ENCODE measurements at places on chromosomes 1 and 21.

- peak; percentile 8 for DNase-seq
Observed at GRCh38 chr1:207495801-207496792, at the start of gene CR1. Gene CR1 (plus strand): TSS chr1:207496157. CDS start chr1:207496268, 111 bp downstream.

- DNase-seq = no peak
Observed at GRCh38 chr1:52238474-52238873, 96.6 kb downstream of the ZFYVE9 start.

- DNase-seq = no peak
Observed at GRCh38 chr21:35254006-35254764, 205.1 kb upstream of the RUNX1 start.

- DNase-seq = no peak
Observed at GRCh38 chr1:87246436-87246835, 82.2 kb upstream of the LMO4 start.

DNA sequence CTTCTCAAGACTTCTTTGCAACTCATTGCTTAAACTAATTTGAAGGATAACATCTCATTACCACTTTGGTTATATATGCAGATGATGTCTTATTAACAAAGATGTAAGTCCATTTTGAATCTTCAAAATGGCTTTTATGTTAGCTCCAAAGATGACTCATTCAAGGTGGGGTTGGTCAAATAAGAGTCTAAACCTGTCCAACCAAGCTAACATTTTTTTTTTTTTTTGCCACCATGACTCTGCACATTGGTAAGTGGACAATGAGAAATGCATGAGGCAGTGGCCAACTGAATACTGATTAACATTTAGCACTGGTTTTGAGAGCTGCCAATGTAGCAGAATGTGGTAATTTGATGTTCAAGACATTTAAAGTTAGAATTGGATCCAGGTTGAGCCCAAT lies 278 bp upstream of the KRTAP27-1 start:
- DNase-seq = no peak

DNA sequence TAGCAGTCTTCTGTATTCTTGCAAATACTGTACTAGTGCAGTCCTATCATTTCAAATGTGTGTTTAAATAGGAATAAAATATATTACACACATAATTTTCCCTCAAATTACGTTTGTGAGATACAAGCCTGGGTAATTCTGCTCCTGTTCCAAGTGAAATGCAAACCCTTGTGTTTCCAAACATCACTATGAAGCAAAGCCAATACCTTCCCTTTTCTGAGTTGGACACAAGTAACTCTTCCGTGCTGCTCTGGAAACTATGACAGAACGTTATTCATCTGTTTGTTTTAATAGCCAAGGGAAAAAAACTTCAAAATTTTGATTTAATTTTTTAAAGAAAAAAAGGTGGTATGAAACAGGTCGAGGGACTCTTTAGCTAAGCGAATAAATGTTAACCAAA lies 73.7 kb upstream of the UBE2U start:
- DNase-seq = no peak

DNA sequence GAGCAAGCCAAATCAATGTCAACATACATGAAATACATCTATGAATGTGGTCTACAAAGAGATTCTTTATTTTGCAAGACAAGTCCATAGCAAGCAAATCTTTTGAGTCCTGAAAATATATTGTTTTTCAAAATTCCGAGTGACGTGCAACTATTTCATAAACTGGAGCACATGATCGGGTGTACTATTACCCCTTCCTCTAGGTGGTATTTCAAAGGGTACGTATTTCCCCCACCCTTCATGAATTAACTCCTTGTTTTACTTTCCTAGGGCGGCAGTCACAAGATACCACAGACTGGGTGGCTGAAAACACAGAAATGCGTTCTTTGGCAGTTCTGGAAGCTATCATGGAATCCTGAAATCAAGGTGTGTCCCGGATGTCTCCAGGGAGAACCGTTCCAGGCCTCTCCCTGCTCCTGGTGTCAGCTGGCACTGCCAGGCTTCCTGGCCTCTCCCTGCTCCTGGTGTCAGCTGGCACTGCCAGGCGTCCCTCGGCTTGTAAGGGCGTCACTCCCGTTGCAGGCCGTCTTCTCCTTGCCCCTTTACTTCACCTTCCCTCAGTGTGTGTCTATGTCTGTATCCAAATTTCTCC lies 55.3 kb downstream of the RIPK4 start:
- DNase-seq = no peak

- no peak for DNase-seq
Observed at GRCh38 chr1:23719162-23719820, 24.0 kb upstream of the ELOA start.

DNA sequence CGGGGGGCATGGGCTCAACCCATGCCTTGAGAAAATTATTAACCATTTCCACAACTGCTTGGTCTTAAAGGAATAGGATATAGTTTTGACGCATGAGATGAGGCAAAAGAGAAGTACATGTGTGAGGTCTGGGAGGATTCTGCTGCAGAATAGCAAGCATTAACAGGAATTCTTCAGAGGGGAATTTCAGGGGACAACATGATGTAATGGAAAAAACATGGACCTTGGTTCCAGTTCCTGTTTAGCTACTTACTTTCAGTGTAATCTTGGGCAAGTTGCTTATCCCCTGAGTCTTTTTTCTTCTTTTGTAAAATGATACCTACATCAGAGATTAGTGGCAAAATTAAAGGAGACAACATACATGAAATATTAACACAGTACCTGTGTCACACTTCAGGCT lies 85.6 kb downstream of the PRRX1 start:
- DNase-seq = no peak

- no peak for DNase-seq
Observed at GRCh38 chr1:207825409-207825695, 73.5 kb downstream of the CD46 start.

- no peak for DNase-seq
Observed at GRCh38 chr1:230211436-230212145, 144.6 kb downstream of the GALNT2 start.

DNA sequence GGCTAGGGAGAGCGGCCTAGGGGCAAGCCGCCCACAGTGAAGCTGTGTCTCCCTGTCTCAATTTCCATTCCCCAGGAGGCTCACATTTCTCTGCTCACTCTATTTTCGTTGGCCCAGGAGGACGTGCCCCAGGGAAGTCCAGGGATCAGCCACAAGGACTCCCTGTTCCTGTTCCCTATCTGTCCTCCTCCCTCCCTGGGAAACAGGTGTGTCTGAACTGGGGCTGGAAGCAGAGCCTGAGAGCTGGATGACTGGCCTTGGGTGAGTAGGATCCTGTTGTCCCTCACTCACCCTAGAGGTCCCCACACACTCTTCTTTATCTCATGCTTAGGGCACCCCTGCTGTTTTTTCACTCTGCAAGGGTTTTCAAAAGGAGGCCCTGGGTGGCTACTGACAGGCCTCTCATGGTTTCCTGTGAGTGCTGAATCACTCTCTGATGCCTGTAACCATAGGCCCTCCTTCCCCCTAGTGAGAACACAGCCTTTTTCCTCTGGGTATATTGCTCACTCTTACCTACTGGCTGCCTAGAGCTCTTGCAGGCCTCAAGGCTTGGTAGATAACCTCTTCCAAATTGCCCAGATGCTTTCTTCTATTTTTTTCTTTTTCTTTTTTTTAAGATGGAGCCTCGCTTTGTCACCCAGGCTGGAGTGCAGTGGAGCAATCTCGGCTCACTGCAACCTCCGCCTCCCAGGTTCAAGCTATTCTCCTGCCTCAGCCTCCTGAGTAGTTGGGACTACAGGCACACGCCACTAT lies 3.3 kb upstream of the UTP11 start:
- no peak for DNase-seq

DNA sequence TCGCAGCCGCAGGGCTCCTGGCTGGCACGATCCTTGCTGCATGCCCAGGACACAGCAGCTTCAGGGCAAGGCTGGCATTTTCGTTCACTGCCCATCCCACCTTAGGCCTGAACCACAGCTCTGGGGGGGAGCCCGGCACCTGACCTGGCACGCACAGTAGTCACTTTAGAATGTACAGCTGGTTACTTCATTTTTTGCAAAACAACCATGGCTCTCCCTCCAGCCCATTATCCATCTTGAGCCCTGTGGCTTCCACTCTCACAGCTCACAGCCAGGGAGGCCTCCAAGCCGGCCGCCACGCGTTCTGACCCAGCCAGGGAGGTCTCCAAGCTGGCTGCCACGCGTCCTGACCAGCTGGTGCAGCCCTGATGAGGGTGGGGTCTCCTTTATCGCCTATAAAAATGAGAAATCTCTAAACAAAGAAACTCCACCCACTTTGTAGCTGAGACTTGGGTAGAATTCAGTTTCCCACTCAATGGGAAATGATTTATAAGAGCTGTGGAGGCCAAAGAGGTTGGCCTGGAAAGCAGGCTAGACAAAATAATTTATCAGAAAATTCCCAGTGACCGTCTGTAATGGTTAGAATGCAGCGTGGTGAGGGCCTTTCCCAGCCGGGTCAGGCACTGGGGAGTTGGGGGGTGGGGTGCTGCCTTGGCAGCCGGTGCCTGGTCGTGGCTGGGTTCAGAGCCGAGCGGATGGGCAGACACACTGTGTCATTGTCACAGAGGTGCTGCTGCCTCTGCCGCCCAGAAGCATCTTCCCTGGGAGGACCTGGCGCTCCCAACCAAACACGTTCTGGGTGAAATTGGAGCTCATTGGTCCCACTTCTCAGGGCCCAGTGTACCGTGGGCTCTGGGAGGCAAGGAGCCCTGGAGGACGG lies 54.6 kb upstream of the ACTRT2 start:
- DNase-seq = no peak

DNA sequence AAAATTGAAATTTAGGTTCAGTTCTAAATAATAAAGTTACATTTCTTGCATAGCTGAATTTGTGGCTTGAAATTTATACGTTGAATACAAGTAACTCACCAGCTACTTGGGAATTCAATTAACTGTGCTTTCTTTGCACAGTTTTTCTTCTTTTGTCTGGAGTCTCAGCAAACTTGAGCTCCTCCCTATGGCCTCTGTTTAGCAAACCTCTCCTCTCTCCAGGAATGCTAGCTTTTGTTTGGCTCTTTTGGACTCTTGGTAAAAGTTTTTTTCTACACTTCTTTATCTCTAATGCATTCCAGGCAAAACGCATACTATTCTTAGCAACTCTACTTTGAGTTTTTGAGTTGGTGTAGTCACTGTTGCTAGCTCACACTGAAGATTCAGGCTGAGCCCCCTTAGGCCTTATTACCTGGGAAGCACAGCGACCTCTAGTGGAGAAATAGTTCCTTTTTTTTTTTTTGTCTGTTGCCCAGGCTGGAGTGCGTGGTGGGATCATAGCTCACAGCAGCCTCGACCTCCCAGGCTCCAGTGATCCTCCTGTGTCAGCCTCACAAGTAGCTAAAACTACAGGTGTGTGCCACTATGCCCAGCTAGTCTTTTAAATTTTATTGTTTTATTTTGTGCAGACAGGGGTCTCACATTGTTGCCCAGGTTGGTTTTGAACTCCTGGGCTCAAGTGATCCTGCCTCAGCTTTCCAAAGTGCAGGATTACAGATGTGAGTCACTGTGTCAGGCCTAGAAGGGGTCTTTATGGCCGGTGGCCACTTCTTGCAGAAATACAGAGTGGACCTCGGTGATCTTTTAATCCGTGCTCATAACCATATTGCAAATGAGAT lies 61.7 kb downstream of the CASQ2 start:
- DNase-seq = no peak

GRCh38 chr1:18633422-18634155 lies 2.9 kb downstream of the PAX7 start:
- DNase-seq = no peak

DNA sequence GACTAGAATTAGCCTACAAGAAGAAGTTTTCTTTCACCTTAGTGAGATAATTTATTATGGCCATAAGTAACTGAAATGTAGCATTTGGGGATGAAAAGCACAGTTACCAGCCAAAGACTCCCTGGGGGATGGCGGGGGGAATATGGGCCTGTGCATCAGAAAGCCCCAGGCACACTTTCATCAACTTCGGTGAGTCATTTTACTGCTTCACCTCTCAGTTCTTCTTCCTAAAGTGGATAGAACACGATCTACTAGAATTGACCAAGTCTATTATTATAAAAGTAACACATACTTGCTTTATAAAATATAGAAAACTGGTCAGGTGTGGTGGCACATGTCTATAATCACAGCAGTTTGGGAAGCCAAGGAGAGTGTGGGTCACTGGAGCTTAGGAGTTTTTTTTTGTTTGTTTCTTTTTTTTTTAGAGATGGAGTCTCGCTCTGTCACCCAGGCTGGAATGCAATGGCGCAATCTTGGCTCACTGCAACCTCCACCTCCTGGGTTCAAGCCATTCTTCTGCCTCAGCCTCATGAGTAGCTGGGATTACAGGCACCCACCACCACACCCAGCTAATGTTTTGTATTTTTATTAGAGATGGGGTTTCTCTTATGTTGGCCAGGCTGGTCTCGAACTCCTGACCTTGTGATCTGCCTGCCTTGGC lies 141.8 kb downstream of the ZZZ3 start:
- DNase-seq = no peak

- DNase-seq = no peak
Observed at GRCh38 chr1:164610538-164611222, 51.7 kb downstream of the PBX1 start.

DNA sequence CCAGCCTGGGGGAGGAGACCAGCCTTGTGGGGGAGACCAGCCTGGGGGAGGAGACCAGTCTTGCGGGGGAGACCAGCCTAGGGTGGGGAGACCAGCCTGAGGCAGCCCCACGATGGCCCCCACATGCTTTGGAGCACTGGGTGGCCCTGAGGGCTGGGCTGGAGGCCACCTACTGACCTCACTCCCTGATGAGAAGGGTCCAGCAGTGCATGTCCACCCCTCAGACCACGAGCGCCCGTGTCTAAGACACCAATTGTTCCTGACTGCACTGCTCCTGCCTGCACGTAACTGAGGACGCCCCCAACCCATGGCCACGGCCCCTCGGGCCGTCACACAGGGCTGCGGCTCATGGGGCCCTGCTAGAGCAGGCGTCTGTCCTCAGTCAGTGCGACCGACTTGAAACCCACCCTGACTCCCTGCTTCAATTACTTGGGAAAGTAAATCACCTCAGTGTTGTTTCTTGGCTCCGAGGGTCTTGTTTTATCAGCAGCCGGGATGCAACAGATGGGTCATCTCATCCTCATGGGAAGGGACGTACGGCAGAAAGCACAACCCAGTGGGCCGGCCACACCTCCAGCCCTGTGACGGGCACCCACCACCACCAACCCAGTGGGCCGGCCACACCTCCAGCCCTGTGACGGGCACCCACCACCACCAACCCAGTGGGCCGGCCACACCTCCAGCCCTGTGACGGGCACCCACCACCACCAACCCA lies at the start of gene SPATC1L:
SPATC1L (minus strand) TSS at position 550 of the 715 bp plus-strand sequence. CDS start 1,643 bp downstream, outside the sequence.
- DNase-seq = peak; percentile 15

DNA sequence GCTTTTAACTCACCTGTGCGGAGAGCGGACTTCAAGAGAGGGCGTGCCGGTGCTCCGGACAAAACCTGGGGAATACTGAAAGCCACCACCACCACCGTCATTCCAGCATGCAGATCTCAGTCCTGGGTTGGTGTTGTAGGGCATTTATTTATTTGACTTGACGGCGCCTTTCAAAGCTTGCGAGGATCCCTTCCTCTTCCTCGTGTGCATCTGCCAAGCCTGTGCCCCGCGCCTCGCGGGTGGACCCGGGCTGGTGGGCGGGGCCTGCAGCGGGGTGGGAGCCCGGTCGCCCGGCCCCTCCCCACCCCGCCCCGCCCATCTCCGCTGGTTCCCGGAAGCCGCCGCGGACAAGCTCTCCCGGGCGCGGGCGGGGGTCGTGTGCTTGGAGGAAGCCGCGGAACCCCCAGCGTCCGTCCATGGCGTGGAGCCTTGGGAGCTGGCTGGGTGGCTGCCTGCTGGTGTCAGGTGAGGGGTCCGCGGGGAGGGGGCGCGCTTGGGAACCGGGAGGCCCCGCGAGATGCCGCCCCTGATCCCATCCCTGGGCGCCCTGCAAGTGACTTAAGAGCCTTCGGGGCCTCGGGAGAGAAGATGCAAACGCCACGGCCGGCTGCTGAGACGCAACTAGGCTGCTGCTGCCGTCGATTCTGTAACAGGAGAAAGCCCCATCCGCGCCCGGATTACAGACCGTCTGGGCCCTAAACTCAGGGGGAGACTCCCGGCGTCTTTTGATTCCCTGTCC lies at the start of gene IL10RB:
IL10RB (plus strand) TSS at position 318 of the 739 bp plus-strand sequence; CDS start at position 417, 99 bp downstream.
- DNase-seq = peak; percentile 63
